ENCODE measurements at places on chromosomes 7 and 10.

GRCh38 chr7:82438521-82438920, 5.1 kb downstream of the CACNA2D1 start:
- no peak for DNase-seq

DNA sequence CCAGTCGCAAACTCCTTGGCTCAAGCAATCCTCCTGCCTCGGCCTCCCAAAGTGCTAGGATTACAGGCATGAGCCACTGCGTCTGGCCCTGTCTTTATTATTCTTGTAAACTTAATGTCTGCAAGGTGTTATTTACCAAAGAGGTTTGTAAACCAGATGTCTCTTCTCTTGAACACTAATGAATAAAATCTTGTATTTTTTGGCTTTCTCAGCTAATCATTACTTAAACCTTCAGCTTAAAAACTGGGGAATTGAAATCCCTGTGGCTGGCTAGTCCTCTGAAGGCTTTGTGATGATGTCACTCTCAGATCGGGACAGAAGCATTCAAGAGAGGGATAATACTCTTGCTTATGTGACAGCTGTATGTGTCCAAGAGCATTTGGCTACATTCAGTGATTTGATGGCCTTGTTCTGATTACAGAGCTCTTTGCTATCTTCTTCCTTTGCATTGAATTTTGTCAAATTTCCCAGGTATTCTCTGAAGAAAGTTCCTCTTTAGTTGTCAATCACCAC, 130.3 kb downstream of the BICC1 start:
- DNase-seq, result no peak

- no peak for DNase-seq
Observed at GRCh38 chr7:92964141-92964540, 127.8 kb upstream of the CDK6 start.

- no peak for DNase-seq
Observed at GRCh38 chr7:19146699-19147098, 1.5 kb upstream of the FERD3L start.

DNA sequence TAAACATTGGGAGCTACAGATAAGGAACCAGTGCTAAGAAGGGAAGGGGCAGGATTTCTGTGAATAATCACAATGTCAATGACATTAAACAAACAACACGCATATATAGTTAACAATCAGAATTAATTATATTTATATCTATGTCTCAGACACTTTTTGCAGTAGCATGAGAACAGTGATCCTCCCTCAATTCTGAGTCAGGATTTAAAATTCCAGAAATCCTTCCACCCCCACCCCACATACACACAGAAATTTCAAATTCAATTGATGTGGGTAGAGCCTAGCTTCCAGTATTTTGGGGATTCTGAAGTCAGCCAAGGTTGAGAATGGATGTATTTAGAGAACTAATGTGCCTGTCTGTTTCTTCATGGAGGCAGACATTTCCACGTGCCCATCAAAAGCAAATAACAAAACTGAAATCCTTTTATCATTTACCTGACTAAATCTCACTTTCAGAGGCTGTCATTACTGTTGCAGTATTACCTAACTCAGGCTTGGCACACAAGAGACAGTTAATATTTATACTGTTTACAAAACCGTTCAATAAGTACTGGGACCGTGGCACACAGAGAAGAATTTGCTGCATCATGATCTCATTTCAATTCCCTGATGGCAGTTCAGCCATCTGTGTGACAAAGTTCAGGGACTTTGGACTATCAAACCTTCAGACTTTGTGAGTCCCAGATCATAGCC, 116.6 kb upstream of the PALS2 start:
- no peak for DNase-seq

DNA sequence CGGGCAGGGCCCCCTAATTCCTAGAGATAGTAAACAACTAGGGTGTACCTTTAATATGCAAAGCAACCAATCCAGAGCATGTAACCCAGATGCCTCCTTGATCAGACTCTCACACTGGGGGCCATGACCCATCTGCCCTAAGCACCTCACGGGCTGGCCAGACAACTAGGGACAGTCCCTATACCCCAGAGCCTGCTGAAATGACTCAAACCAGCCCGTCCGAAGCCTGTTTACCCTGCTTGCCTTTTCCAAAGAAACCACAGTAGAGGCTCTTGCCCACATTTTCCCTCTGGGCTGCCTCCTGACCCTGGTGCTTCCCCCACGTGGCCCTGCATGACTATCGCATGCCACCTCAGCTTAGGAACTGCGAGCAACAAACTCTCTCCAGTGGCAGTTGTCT, 46.2 kb downstream of the RGS10 start:
- no peak for DNase-seq

DNA sequence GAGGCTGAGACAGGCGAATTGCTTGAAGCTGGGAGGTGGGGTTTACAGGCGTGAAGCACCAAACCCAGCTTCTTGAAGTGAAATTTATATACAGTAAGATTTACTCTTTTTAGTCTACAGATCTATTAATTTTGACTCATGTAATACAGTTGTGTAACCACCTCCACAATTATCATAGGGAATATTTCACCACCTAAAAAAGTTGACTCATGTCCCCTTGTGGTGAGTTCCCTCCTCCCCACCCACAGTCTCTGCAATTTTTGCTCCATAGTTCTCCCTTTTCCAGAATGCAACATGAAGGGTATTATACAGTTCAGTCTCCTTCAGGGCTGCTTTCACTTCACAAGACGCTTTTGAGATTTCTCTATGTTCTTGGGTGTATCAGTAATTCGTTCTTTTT, 156.8 kb downstream of the FAM107B start:
- DNase-seq, result no peak

GRCh38 chr7:142872106-142872675, 13.4 kb downstream of the TRPV6 start:
- DNase-seq, result no peak

GRCh38 chr10:93334901-93335327, 147.2 kb downstream of the MYOF start:
- no peak for DNase-seq

GRCh38 chr10:88181902-88182600, 318.6 kb downstream of the PTEN start:
- DNase-seq, result no peak

- DNase-seq, result no peak
Observed at GRCh38 chr10:132175907-132176581, 10.7 kb upstream of the DPYSL4 start.
